ENCODE measurements at places on chromosomes 4 and X.

GRCh38 chrX:129641941-129642340 is 12.8 kb downstream of the APLN start:
- no peak for DNase-seq

- DNase-seq, result no peak
These were observed 157.1 kb upstream of the FTHL17 start for GRCh38 chrX:31228909-31229308.

DNA sequence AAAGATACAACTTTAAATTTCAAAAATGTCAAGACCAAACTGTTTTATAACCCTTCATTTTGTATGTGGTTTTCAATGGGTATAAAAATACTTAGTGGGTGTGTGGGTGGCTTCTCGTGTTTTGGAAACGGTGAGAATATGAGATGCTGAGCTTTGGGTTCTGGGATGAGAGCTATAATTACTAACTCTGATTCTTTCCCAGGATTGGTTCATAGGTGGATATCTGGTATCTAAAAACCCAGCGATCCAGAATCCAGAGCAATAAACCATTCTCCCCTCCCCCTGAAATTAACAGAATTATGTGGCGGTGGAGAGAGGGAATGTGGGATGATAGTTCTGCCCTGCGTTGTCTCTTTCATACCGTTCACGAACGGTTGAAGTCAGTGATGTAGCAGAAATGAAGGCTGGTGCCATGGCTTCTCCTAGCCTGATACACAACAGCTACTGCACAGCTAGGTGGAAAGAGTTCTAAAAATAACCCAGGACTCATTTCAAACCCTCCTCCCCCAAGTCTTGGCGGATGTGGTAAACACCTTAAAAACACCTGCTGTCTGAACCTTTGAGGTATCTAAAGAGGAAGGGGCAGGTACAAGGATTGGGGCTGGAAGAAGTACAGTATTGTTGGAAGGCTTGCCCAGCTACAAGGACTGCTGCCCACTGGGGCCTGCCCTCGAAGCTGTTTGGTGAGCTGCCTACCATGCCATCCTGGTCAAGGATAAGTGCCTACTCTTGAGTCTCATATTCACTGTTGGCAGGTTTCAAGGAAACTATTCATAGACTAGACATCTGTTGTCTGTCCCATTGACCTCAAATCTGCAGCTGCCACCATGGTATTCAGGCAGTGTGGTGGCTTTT is 44.5 kb downstream of the SEPTIN11 start:
- no peak for DNase-seq

DNA sequence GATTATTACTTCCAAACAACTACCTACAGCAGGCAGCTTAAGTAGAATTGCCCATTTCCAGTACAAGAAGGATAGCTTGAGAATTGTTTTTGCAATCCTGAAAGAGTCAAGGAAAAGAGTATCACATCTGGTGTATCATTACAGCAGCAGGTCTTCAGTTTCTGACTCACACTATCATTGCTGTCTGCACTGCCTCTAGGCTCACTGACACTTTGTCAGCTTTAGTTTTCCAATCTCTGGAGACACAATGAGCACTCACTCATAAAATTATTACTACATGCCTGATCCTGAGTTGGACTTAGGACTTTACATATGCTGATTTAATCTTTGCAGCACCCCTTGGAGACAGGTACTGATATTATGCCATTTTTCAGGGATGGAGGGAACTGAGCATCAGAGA is 244.6 kb upstream of the BOD1L1 start:
- DNase-seq, result no peak

- no peak for DNase-seq
These were observed 396.0 kb downstream of the FAT4 start for GRCh38 chr4:125710766-125711165.

GRCh38 chrX:46884799-46885198 is 27.4 kb upstream of the JADE3 start:
- no peak for DNase-seq

GRCh38 chr4:588351-588849 is 12.3 kb upstream of the TMEM271 start:
- DNase-seq, result no peak

- DNase-seq, result no peak
These were observed 204.2 kb upstream of the CASK start for GRCh38 chrX:42127563-42127962.

GRCh38 chrX:130091980-130092522 is 18.2 kb downstream of the ELF4 start:
- DNase-seq, result no peak

- no peak for DNase-seq
These were observed 53.7 kb downstream of the ANXA5 start for GRCh38 chr4:121642876-121643585.

GRCh38 chrX:153520287-153520917 is 3.0 kb downstream of the ATP2B3 start:
- DNase-seq, result no peak

DNA sequence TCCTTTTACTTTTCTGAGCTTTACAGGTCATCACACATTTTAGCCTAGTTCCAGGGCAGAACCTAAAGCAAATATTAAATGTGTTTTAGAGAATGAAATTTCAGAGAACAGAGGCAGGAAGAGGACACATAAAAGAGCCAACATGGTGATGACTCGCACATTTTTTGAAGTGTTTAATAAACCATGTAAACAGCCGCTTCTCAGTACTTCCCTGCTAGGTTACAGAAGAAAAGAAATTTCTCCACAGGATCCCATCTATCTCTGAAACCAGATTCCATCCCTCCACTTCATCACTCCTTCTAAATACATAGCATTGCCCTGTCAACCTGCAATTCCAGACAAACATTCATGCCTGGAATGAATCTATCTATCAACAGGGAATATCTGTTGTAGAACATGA is 949.5 kb upstream of the PCDH7 start:
- no peak for DNase-seq

DNA sequence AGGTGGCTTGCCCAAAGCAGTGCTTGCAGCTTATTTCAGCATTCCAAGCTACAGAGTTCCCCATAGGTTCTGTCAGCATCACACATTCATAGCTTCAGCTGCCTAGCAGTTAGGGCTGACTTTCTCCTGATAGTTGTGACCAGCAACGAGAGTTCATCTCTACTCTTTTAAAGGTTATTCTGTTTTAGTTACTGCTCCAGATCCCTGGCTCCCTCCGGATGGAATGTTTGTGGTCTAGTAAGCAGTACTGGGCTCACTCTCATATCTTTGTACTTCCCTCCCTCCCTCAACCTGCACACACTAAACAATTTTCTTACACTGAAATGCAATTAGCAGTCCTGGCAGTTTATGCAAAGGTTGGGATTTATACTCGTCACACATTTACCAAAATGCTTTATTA is 43.9 kb downstream of the PTTG2 start:
- DNase-seq, result no peak

DNA sequence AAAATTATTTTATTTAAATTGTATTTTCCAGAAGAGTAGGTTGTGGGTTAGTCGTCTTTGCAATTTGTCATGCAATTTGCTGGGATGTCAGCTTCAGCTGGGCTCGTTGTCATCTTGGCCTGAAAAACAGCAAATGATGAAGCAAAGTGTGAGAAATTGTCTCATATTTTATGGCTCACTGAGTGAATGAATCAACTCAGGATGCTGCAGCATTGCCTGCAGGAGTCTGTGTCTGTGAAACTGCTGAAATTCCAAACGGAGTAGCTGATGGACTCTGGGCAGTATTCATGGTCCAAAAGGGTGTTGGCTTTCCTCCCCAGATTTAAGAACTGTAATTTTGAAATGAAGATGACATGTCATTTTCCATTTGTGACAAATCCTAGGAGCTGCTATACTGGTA is 37.2 kb downstream of the CXCL8 start:
- DNase-seq, result no peak

DNA sequence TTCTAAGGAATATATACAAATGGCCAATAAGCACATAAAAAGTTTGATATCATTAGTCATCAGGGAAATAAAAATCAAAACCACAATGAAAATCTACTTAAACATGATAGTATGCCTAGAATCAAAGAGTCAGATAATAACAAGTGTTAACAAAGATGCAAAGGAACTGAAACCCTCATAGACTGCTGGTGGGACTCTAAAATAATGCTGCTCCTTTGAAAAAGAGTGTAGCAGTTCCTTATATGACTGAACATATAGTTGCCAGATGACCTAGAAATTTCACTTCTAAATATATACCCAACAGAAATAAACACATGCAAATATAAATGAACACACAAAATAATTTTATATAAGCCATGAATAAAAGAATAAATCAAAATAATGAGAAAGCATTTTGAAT is 205.1 kb upstream of the CTSO start:
- DNase-seq, result no peak

- DNase-seq, result no peak
These were observed 50.2 kb downstream of the ANKRD17 start for GRCh38 chr4:73208376-73208775.

DNA sequence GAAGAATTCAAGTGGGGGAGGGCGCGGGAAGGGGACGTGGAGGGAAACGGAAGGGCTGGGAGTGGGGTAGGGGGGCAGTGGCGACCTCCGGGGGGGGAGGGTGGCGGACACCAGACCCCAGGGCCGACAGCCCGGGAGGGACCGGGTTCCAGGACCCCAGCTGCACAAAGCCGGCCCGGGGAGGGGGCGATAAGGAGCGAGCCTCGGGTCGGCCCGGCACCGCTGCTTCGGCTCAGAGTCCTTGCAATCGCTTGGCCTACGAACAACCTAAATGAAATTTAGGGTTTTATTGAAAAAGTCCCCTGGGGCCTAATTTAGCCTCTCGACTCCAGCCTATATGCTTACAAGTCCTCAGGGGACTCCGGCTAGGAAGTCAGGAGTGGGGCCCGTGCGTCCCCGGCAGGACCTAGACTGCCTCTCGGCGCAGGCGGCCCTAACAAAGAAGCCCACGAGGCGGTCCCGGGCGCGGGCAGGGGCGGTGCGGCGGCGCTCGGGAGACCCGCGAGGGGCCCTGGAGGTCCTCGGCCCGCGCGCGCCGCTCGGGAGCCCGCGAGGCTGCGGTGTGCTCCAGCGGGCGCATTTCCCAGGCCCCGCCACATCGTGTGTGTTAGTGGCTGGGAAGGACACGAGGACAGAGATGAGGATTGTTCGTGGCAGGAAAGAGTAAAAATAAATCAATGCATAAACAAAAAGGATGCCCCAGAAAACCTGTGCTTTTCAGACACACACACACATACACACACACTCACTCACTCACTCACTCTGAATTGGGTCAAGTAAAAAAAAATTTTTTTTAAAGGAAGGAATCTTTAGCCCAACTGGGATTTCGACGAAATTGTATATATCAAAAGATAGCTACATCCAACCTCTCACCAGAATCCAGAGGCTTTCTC is 70.0 kb downstream of the MGST2 start:
- peak; percentile 49 for DNase-seq

DNA sequence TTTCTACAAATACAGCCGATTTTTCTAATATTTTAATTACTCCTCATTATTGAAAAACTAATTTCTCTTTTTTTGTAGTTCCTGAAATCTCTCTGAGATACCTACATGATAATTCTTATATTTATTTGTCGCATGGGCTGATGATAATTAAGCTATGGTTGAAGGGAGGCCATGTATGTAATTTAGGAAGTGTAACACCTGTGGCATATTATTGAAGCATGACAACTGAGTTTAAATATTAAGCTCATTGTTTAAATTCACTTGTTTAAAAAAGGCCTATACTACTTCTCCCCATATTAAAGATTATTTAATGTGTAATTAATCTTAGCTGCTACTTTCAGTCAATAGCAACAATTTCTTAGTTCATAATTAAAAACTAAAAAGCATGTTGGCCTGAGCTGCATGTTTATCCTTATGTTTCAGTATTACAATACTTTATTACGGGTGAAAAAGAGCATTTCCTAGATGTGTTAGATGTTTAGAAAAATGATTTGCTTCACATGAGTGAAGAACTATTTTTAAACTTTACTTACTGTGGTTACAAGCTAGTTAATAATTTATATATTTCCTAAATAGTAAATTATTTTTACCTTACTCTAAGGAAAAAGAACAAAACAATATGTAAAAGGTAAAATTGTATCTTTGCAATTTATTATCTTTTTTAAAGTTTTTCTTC is 122.4 kb downstream of the RAP1GDS1 start:
- no peak for DNase-seq

- DNase-seq, result no peak
These were observed 494 bp downstream of the SPOCK3 start for GRCh38 chr4:167233685-167234315.

DNA sequence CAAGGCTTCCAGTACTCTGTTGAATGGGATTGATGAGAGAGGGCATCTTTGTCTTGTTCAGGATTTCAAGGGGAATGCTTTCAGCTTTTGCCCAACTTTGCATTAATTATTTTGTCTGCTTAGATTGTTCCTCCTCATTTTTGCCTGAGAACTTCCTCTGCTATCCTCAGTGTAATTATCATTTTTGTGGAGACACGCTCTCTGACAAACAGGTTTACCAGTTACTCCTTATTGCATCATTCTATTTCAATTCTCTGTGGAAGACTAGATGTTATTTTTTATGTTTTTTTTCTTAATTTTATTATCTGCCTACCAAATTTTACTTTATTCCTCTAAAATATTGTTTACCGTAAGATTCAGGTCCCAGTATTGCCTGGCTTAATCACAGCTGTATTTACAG is 349.2 kb downstream of the ADGRL3 start:
- no peak for DNase-seq

- DNase-seq, result no peak
These were observed 24.8 kb downstream of the SMIM20 start for GRCh38 chr4:25938787-25939186.

DNA sequence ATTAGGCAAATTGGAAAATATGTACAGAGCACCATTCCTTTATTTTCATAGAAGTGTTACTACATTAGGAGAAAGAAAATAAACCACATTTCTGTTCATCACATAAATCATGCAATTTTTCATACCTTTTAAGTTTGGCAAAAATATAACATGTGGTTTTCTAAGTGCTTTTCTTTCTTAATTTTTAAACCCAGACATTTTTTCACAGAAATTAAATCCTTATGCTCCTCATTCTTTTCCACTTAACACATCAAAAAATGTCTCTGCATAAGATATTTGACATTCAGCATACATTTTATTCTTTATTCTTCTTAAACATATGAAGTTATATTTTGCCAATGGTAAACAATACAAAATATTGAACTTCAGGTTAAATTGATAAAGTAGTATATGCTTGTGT is 826.6 kb upstream of the SLIT2 start:
- no peak for DNase-seq

DNA sequence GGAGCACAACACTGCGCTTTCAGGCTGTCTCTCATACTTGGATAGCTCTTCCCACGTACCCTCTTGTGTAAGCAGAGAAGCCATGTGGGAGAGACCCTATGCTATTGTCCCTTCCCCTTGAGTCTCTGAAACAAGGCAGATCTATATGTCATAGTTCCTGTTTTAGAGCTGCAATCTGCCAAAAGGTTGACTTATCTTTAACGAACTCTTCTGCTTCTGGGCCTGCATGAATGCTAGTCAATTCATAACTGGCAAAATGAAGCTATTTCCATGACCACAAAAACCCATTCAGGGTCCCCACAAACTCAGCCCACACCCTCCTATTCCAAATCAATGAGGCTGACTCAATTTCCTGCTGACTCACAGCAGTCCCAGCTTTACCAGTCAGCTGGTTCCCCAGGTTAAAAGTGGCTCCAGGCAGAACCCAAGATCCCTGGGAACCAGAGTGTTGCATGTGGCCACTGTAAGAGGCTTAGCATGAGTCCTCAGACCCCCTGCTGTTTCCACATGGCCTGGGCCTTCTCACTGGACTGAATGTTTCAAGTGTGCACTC is 25.3 kb upstream of the SOD3 start:
- DNase-seq, result no peak

GRCh38 chrX:81336455-81337152 is 134.7 kb downstream of the SH3BGRL start:
- no peak for DNase-seq
